ENCODE measurements at places on chromosomes 12 and 14.

DNA sequence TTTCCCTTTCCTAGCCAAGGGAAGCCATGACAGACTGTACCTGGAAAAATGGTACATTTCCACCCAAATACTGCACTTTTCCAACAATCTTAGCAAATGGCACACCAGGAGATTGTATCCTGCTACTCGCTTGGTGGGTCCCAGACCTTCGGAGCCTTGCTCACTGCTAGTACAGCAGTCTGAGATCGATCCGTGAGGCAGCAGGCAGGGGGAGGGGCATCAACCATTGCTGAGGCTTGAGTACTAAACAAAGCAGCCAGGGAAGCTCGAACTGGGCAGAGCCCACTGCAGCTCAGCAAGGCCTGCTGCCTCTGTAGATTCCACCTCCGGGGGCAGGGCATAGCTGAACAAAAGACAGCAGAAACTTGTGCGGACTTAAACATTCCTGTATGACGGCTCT is 218.8 kb downstream of the LRIG3 start:
- no peak for DNase-seq

DNA sequence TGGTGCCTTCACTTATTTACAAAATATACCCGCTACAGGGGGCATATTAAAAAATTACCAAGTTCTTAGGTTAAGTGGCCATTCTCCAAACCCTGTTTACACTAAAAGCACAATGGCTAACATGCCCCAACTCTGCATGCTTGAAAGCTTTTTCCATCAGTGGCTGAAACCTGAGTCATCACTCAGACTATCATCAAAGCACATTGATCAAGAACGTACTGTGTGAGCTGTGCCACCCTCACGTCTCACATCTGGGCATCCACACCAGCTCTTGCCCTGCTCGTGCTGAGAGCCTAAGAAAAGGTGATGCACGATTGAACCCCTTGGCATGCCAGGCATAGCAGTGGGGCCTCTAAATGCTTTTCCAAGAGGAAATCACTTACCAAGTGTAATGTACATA is 13.2 kb downstream of the AQP6 start:
- no peak for DNase-seq

DNA sequence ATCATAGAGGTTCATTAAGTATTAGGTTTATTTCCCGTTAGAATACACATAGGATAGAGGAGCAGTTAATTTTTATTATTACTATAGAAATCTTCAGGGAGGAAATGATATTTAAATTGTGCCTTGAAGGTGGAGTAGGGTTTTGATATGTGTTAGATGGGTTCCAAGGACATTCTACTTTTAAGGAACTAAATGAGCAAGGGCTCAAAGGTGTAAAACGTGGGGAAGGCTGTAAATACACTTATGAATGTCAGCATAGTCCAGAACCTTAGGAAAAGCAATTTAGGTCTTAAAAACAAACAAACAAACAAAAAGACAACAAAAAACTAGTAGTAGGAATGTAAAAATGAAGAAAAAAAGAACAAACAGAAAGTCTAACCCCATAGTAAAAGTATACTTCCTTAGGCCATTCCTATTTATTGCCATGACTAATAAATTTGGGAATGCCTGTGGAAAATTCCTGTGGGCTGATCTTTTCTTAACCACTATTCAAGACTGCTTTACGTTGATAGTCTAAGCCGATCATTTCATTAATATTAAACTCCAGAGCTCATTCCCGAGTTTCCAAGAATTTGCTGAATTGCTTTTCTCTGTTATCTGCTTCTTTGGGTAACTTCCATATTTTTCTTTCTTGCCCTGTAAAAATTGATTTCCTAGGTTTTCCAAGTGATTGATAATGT is 180.3 kb downstream of the RAD51B start:
- DNase-seq, result no peak

DNA sequence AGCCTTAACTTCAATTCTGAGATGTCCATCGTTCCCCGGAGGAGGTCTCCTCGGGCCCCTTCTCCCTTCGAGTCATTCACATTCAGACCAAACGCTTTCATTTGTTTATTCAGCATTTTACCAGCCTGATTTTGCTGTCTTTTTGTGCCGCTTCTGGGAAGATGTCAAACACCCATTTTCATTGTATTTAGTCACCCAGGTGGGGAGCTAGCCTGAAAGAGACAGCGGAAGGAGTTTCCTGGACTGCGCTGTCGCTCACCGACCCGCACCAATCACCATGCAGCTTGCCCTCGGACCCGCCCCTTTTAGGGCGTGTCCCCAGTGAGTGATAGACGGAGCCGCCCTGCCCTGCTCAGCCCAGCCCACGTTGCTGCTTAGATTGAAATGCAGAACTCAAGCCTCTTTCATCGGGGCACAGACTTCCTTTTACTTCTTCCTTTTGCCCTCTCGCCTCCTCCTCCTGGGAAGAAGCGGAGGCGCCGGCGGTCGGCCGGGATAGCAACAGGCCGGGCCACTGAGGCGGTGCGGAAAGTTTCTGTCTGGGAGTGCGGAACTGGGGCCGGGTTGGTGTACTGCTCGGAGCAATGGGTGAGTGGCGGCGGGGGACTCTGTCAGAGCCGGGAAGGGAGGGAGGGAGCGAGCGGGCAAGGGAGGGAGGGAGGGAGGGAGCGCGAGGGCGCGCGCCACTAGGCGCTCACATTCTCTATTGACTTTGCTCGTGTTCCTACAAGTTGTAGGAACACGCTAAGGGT is at the start of gene PAX9:
Gene PAX9, plus strand, starts transcription at position 355 of the 752 bp plus-strand sequence. Its CDS starts 230 bp downstream, at position 585.
- DNase-seq, result peak; percentile 96

GRCh38 chr12:110743571-110744093 is 941 bp upstream of the PPP1CC start:
- DNase-seq, result peak; percentile 73

- no peak for DNase-seq
Observed at GRCh38 chr14:37545174-37545573, 49.9 kb downstream of the FOXA1 start.

DNA sequence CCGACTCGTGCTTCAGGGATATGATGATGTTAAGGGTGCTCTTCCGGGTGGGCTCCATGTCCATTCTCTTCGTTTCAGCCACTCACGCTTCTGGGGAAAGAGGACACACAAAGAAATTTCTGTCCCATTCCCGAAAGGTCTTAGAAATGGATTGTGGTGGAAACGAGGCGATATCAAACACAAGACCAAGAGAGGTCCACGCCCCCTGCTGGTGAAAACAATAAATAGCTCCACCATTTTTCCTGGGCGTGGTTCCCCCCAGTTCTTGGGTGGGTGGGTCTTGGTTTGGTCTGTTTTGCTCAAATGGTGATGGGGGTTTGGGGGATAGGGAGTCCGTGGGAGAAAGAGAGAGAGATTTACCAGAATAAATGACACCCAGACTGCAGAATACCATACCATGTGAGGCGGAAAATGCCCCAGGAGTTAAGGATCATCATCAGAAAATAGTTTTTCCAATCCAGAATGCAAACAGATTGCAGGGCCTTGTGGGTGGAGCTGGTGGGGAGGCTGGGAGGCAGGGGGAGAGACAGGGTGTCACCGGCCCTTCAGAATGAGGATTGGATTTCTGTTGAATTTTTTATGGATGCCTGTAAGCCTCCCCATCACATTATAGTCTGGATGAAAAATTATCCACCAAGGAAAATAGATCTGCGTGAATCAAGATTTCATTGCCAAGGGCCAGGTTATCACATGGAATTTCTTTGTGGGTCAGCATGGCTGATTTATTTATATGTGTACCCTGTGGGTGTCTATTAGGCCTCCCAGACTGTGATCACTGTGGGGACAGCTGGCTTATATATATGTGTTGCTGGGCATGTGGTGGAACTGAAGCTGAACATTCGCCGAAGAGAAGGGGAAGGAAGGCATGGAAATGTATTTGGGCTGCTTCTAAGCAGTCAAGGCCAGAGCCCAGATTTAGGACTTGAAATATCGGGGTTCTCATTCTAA is 55.8 kb downstream of the SRRM4 start:
- no peak for DNase-seq

- DNase-seq, result no peak
Observed at GRCh38 chr12:82912406-82912805, 225.7 kb downstream of the TMTC2 start.

DNA sequence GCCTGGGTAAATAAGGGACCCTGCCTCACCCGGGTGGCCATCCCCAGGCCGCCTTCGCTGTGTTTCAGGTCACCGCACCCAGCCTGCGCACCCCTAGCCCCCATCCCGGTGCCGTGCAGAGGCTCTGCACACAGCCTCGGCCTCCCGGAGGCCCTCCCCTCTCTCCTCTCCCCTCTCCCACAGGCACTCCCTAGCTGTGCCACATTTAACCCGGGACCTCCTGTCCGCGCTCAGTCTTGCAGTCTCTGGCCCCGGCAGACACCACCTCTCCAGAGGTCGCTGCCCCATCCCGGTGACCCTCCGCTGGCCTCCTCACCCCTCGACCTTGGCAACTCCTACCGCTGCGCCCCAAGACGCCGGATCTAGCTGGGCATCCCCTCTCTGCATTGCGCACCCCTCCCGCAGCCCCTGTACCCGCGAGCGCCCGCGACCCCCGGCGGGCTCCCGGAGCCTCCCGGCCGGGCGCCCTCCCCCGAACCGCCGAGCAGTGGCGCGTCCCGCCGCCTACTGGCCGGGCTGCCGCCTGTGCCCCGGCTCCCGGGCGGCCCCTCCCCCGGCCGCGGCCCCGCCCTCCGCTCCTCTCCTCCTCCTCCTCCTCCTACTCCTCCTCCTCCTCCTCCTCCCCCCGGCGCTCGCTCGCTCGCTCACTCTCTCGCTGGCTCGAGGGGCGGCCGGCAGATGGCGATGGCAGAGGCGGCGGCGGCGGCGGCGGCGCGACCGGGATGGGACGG is 120.7 kb downstream of the AACS start:
- peak; percentile 80 for DNase-seq

DNA sequence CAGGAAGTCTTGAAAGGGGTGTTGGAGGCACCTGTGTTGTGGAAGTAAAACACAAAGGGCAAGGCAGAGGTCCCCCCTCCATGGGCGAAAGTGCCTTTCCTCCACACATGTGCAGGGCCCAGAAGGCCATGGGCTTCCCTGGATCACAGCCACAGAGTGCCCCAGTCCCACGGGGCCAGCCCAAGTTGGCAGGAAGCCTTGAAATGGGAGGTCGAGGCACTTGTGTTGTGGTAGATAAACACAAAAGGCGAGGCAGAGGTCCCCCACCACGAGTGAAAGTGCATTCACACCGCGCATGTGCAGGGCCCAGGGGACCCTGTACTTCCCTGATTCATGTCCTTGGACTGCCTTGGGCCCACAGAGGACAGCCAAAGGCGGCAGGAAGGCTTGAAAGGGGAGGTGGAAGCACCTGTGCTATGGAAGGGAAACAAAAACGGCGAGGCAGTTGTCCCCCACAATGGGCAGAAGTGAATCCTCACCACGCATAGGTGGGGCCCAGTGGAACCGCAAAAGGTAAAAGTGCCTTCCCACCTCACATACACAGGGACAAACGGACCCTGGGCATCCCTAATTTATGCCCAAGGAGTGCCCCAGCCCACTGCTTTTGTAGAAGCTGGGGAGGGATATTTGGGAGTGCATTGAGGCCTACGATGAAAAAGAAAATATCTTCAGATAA is 585.4 kb downstream of the ALG10 start:
- DNase-seq, result no peak

GRCh38 chr12:51970904-51971646 is 19.6 kb downstream of the ACVR1B start:
- DNase-seq, result no peak

- no peak for DNase-seq
Observed at GRCh38 chr12:5428332-5429221, 3.3 kb upstream of the NTF3 start.

GRCh38 chr12:7439579-7440505 is 4.1 kb downstream of the CD163L1 start:
- peak; percentile 44 for DNase-seq

GRCh38 chr12:46361667-46362034 is 10.9 kb downstream of the SLC38A2 start:
- DNase-seq, result no peak

DNA sequence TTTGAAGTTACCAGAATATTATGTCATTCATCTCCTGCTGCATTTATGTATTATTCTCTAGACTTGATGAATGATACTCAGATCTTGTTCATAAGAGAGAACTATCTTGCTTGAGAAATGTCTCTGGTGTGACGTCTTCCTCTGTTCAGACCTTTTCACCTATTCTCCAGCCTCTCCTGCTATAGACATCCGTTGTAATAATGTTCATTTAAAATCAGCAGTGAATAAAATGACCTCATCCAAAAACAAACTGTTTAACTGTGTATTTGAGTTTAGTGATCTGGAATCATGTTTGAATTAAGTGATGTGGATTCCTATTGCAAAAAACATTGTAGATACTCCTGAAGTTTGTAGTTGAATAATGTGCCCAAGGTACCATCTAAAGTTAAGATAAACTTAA is 487.1 kb downstream of the PCNX1 start:
- DNase-seq, result no peak

DNA sequence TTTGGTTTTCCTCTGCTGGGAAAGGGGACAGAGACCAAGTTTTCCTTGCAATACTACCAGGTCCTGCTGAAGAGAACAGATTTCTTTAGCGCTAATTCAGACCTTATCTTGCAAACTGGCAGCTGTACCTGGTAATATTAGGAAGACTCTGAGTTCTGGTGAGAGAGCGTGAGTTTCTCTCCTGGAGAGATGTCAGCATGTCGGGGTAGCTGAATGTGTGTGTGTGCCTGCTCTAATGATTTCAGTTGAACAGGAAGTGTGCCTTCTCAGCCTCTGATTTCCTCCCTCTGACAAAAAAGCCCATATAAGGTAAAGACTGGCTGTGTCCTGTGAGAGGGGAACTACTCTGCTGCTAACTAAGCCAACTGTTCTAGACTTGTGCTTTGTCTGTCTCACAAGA is 10.3 kb upstream of the ERP27 start:
- no peak for DNase-seq
